ENCODE measurements at places on chromosomes 16 and 17.

- DNase-seq: no peak
Measured at GRCh38 chr16:27676839-27677238, 126.9 kb downstream of the KATNIP start.

- no peak for DNase-seq
Measured at GRCh38 chr17:39187152-39187830, 10.2 kb downstream of the CACNB1 start.

- no peak for DNase-seq
Measured at GRCh38 chr16:25707982-25708583, 16.3 kb downstream of the HS3ST4 start.

- DNase-seq: no peak
Measured at GRCh38 chr17:10172241-10172741, 26.1 kb downstream of the GAS7 start.

DNA sequence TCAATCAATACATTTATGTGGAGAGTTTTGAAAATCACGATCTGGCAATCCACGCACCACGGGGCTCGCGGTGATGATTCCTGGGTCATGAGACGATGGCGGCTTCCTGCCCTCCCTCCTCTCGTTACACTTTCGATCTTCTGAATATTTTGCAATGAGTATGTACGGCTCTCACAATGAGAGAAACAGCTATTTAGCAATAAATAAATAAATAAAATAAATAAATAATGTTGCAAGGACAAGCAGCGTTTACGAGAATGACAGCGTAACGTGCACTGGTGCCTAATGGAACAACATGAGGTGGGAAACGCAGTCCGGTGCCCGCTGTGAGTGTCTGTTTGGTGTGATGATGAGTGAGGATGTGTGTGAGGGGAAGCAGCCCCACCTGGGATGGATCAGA is 46.7 kb upstream of the JPH3 start:
- no peak for DNase-seq

GRCh38 chr17:60173304-60173819 is 23.6 kb downstream of the CA4 start:
- DNase-seq: no peak

- DNase-seq: no peak
Measured at GRCh38 chr17:73262676-73263642, 1.3 kb upstream of the CPSF4L start.

- DNase-seq: no peak
Measured at GRCh38 chr16:35725949-35726348, 2266.5 kb downstream of the TP53TG3F start.

DNA sequence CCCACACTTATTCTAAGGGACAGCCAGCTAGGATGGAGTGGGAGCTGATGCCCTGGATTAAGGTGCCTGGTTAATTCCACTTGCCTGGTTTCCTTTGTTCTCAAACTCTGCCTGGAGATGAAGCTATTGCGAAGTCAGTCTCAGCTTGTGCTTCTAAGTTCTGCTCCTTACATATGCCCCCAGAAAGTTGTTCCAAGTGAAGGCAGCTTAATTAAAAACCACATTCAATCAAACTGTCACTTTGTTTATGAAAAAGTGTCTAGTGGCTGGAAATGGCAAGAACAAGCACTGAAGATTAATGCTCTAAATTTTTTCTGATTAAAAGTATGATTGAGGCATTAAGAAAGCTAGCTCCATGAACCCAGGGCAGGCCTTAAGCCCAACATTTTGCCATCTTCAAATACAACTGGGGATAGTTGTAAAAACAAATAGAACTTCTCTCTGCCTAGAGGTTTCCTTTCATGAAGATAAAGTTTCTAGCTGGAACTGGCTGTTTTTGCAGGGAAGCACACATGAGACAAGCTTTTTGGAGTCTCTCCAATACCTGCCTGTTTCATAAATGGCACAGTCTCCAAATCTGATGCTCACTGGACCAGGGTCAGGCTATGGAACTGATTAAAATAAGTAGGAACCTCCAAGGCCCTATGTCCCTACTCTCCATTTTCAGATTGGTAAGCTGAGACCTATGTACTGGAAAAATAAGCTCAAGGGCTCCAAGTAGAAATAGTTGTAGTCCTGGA is 100.9 kb downstream of the GRIN2A start:
- no peak for DNase-seq
